ENCODE measurements at places on chromosomes 4 and X.
A peak's percentile ranks its signal among the peaks of the same experiment; 100 is the strongest.

DNA sequence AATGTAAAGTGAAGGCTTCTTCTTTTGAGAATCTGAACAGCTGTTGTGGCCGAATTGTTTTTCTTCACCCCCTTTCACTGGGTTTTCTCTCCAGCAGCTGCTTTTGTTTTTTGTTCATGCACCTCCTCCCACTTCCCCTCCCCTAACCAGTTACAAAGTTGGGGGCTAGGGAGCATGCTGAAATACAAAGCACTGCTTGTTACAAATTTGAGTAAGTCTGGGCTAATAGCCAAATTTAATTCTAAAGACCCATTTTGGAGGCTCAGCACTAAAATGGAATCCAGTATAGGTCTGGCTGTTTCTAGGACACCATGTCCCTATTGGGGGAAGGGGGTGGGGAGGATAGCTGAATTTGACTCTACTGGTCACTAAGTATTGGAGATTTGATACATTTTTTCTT, 89.2 kb upstream of the GPM6B start:
- peak; percentile 13 for DNase-seq

GRCh38 chr4:26397086-26397485, 76.3 kb downstream of the RBPJ start:
- no peak for DNase-seq

DNA sequence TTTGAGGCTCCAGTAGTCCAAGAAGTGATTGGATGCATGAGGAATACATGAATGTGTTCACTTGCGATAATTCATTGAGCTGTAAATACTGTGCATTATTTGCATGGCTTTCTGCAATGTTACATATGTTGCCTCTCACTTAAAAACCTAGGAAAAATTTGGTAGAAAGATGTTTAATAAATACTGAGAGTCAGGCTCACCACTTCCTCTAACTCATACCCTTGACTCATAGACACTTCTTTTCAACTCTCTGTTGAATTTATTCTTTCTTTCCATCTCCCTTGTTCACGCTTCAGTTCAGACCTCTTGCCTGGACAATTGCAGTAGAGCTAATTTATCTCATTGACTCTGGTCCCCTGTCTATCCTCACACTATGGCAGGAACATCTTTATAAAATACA, 35.8 kb upstream of the LEF1 start:
- DNase-seq: no peak

DNA sequence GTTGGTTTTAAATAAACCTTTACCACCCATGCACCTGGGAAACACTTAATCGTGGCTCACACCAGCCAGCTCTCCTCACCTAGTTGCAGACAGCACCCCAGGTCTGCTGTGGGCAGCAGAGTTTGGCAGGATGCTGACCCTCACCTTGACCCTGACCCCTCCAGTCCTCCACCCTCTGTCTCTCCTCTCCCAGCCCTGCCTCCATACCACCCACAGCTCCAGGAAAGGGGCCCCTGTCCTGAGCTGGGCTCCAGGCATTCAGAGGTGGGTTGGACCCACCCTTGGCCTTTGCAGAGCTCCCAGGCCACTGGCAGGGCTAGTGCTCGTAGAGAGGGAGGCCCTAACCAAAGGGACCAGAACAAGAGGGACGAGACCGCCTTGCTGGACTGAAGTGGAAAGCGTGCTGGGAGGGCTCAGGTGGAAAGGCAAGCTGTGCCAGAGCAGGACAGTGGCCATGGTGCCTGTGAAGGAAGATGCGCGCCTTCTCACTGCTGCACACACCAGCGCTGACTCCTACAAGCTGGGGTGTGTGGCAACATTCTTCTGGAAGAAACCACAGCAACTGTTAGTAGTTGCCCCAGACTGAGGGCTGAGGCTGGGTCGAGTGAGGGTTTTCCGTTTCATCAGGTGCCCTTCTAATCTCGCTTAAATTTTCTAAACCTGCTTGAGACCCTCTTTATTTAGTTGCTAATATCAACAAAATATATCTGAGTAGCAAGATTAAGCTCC, 10.7 kb upstream of the S100P start:
- DNase-seq: no peak

DNA sequence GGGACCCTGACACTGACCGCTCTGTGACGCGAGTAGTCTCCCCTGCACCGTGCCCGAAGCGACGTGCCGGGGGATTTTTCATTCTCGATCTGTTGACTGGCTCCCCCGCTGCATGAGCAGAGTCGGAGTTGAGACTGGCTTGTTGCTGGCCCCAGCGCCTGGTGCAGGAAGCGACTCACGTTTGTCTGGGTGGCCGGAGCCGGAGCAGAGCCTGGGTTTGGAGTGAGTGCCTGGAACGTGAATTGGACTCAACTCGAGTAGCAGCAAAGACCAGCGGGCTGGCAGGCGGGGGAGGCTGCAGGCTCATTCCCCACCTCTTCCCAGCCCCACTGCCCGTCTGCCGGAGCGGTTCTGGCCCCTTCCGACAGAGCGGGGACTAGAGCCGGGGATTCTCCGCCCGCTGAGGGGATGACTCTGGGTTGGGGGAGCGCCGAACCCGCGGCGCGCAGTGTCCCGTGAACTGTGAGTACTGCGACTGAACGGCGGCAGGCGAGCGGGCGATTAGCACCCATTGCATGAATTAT, 554 bp downstream of the PCDH7 start:
- DNase-seq: peak; percentile 50

DNA sequence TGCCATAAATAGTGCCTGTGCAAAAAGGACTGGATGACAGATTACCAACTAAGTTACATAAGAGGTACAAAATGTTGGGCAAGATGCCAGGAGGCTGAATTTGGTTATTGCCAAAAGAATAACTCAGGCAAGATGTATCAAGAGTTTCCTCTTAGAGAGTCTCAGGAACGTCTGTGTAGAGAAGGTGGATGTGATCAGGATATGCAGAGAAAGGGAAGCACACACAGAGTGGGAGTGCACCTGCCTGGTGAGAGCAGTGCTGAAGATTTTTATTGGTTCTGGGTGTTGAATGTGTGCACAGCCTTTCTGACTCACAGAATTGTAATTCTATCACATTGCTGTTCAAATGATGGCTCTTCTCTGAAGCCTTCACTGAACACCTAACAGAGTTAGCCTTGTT, 156.8 kb upstream of the HS3ST1 start:
- DNase-seq: peak; percentile 35

DNA sequence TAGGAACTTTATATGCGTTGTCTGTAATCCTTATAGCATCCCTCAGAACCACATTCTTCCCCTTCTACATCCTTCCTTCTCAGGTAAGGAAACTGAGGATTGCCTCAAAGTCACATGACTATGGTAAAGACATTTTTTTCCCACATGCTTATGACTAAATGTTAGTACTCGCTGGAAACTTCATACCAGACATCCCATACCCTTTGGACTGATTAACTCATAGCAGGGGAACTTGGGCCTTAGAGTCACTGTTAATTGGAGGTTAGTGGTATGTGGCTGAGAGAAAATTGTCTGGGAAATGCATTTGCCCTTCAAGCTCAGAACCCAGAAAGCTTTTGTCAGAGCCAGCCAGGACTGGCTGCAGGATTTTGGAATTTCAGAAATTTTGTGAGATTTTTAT, 155.0 kb downstream of the RELL1 start:
- no peak for DNase-seq

DNA sequence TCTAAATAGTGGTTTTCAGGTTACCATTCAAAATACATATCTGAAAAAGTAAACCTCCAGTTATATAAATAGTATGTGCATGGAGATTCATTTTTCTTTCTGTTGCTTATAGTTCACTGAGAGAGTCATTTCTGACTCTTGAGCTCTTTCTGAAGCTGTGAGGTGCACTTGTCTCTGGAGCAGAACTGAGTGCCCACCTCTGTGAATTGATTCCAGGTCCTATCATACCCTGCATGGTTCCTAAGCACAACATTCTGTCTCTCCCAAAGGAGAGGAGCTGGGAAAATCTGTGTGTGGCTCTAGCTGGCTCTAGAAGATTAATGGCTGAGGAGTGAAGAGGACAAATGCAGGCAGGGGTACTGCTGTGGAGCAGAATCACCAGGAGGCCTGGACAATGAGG, 161.6 kb upstream of the HCCS start:
- DNase-seq: no peak

DNA sequence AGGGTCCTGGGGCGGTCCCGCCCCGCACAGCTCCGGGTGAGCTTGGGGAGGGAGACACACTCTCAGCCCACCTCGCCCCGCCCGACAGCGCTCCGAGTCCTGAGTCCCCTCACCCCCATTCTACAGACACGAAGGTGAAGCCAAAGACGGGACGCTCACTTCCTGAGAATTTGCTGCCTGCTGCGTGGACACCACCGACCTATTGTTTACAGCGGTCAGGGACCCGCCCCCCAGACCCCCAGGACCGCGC, 796 bp upstream of the ZNF141 start:
- DNase-seq: no peak

- DNase-seq: no peak
Measured at GRCh38 chr4:98939438-98939837, 10.5 kb upstream of the EIF4E start.

- no peak for DNase-seq
Measured at GRCh38 chr4:182831376-182831775, 85.8 kb downstream of the DCTD start.

DNA sequence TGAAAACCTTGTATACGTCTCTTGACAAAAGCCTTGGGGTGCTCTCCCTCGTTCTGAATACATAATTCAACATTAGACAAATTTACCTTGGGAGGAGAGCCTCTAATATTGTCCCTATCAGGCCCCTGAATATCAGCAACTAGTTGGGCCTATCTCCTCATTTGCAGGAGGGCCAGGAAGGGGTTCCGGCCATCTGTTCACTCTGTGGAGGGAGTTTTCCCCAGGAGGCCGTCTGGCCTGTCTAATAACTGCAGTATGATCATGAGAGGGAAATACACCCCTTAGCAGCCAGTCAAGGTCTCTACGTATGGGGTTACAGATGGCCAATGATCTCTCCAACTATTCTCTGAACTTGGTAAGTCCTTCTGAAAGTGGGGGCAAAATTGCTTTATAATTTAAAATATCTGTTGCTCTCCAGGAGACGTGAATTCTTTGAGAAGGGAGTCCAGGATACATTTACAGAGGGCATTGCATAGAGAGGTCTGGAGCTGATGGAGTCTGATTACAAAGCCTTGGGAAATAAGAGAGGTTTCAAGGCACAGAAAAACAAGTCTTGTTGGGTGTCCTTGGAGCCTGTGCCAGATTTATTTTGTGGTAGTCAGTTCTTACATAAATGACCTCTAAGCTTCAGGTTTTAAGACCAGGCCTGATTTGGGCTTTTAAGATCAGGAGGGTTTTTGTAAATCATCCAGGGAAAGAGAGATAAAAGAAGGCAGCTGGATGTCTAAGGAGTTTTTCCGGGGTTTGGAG, 48.2 kb upstream of the UXT start:
- DNase-seq: peak; percentile 17

- peak; percentile 74 for DNase-seq
Measured at GRCh38 chrX:100413229-100413628, 3.2 kb upstream of the PCDH19 start.

- DNase-seq: peak; percentile 38
Measured at GRCh38 chr4:175330652-175331051, 412.5 kb downstream of the ADAM29 start.

DNA sequence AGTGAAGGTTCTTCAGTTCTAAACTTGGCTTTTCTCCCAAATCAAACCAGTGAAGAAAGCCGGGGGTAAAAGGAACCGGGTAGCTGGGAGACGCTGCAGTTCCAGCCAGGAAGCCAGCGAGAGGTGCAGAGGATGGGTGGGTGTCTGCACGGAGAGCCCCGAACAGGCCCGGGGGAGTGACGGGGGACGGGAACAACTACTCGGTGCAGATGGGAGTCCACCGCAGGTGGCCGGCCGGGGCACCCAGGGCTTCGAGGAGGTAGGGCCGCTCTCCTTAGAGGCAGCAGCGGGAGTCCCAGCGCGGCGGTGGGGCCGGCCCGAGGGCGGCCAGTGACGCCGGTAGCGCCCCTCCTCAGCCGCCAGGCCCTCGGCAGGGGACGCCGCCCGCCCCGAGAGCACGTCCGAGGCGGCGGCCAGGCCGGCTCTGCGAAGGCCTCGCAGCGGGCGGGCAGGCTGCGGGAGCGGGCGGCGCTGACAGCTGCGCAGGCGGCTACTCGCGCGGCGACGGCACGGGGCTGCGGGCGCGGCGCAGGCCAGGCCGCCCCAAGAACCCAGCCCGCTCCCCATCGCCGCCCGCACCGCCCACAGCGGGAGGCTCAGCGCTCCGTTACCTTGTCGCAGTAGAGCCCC, 449 bp downstream of the FBXL5 start:
- DNase-seq: peak; percentile 34

- DNase-seq: no peak
Measured at GRCh38 chrX:67288156-67288555, 255.7 kb upstream of the AR start.

- DNase-seq: peak; percentile 72
Measured at GRCh38 chr4:151418385-151418784, 9.4 kb downstream of the FHIP1A start.

GRCh38 chr4:122665161-122665929, 44.5 kb upstream of the IL21 start:
- peak; percentile 31 for DNase-seq

GRCh38 chr4:145289403-145290076, 109.2 kb upstream of the OTUD4 start:
- DNase-seq: peak; percentile 24

GRCh38 chr4:174457468-174457867, 64.8 kb downstream of the HPGD start:
- DNase-seq: no peak

DNA sequence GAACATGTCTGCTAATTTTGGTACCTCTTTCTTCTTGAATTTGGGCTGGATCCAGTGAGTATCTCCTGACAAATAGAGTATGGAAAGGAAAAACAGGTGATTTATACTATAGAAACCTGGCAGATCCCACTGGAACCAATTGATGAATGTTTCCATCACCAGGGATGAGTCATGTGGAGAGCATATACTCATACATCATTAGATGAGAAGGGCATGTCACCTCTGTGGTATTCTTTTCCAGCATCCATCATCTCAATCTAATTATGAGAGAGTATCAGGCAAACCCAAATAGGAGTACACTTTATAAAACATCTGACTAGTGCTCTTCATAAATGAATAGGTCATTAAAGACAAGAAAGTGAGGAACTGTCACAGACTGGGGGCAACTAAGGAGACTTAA, 90.7 kb downstream of the CLDN22 start:
- no peak for DNase-seq

DNA sequence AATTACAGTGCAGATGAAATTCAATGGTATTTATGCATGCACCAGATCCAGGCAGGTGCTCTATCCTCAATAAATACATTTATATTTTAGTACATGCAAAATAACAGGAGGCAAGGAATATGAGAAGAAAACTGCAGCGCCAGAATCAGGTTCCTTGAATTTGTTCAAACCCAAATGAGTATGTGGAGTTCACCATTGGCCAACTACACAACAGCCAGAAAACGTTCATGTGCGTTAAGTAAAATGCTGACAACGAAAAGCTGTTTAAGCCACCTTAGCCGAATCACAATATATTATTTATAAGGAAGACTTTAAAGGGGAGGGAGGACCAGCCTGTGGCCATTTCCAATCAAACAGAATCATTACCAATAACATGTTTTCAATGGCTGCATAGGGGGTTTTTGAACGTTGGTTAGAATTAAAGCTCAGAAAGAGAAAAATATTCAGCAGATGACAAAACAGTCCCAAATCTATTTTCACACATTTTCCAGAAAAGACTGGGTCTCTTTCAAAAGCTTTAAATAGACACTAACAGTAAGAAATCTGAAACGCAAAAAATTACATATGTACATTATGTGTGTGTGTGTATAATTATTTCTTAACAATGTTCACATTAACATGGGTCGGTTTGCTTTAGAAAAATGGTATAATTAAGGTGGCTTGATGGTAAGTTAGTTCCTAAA, 171.9 kb downstream of the LDB2 start:
- no peak for DNase-seq

GRCh38 chr4:175090116-175090515, 172.0 kb downstream of the ADAM29 start:
- DNase-seq: no peak

Data from fibroblast of pulmonary artery (primary cell).